Activated CD4-positive, alpha-beta T cell treated with anti-CD3 and anti-CD28 coated beads for 1 hour (primary cell): ENCODE measurements at places on chromosomes 16 and 17.

DNA sequence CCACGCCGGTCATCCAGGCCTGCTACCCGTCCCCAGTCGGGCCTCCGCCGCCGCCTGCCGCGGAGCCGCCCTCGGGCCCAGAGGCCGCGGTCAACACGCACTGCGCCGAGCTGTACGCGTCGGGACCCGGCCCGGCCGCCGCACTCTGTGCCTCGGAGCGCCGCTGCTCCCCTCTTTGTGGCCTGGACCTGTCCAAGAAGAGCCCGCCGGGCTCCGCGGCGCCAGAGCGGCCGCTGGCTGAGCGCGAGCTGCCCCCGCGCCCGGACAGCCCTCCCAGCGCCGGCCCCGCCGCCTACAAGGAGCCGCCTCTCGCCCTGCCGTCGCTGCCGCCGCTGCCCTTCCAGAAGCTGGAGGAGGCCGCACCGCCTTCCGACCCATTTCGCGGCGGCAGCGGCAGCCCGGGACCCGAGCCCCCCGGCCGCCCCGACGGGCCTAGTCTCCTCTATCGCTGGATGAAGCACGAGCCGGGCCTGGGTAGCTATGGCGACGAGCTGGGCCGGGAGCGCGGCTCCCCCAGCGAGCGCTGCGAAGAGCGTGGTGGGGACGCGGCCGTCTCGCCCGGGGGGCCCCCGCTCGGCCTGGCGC, 2.4 kb downstream of the HIC1 start:
- no peak for DNase-seq

GRCh38 chr16:73792199-73793020, 504.2 kb upstream of the PSMD7 start:
- DNase-seq = no peak

GRCh38 chr17:50220811-50221210, 19.4 kb upstream of the COL1A1 start:
- no peak for DNase-seq

DNA sequence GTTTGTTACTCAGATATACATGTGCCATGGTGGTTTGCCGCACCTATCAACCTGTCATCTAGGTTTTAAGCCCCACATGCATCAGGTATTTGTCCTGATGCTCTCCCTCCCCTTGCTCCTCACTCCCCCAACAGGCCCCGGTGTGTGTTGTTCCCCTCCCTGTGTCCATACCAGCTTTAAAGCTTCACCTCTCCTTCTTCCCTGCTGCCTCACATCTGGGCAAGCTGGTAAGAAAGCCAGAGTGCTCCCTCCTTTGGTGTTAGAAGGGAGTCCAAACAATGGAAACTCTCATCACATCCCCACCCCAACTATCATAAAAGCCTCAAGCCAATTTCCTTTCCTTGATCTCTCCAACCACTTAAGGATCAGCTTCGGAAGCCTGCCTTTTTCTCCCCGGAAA, 1115.6 kb upstream of the GOT2 start:
- DNase-seq = no peak

DNA sequence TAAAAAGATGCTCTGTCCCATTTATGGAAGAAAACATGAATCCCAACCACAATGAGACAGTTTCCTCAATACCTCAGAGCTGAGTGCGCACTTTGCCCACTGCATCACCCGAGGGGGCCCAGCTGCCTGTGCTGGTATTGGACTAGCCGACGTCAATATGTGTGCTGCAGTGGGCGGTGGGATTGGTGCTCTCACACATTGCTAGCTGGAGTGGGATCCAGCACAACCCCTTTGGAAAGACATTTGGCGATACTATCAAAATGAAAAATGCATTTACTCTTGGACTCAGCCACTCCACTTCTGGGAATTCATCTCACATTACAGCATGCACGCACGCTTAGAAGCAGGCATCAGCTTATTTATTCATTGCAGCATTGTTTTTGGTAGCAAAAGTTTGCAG, 289.2 kb upstream of the FOXF1 start:
- no peak for DNase-seq

DNA sequence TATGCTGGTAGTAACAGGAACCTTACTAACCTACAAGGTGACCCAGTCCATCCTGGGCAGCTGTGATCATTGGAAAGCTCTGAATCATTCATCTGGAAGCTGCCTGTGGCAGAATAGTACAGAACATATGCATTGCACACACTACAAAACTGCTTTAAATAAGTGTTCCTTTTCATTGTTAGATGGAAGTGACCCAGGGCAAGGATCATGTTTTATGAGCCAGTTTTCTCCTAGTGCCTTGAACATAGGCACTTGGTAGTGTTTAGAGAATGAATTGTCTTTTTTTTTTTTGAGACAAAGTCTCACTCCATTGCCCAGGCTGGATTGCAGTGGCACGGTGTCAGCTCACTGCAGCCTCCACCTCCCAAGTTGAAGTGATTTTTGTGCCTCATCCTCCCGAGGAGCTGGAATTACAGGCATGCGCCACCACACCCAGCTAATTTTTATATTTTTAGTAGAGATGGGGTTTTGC, 55.4 kb downstream of the TENT4B start:
- DNase-seq = no peak

GRCh38 chr17:79504181-79504605, 106.7 kb downstream of the RBFOX3 start:
- no peak for DNase-seq

DNA sequence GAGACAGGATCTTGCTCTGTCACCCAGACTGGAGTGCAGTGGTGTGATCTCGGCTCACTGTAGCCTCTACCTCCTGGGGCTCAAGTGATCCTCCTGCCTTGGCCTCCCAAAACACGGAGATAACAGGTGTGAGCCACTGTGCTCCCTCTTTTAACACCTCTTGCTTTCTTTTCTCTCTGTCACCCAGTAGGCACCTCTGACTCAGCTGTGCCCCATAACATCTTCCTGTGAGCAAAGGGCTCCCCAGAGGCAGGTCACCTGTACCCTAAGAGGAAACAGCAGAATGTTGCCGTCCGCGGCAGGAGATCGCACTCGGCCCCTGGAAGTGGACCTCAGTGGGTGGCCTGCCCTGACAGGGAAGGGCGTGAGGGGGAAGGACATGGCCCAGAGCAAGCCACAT, 918 bp upstream of the NLRC3 start:
- peak; percentile 34 for DNase-seq

- DNase-seq = no peak
These were observed 582.9 kb upstream of the RBFOX1 start for GRCh38 chr16:6749698-6750097.

GRCh38 chr17:73182616-73183310, 10.1 kb upstream of the COG1 start:
- DNase-seq = no peak

DNA sequence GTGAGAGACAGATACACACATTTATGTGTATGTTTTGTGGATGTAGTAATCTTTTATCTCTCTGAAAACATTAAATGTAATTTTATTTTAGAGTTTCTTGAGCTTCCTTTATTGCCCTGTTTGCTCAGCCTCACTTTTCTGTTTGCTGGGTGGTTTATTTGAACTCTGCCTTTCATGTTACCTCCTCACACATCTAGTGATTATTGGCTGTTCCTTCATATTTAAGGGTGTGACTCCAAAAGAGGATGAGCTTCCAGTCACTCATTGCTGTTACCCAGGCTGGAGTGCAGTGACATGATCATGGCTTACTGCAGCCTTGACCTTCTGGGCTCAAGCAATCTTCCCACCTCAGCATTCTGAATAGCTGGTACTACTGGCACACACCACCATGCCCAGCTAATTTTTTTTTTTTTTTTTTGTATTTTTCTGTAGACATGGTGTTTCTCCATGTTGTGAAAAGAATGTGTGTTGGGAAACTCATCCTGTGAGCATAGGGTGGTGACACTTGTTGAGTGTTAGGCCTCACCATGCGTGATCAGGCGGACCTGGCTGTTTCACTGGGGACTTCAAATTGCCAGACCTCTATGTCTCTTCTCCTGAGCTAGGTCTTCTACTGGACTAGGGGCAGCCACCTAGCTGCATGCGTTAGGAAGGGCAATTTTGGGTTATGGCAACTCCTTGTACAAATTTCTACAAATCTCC, 37.8 kb downstream of the GOSR1 start:
- DNase-seq = no peak

DNA sequence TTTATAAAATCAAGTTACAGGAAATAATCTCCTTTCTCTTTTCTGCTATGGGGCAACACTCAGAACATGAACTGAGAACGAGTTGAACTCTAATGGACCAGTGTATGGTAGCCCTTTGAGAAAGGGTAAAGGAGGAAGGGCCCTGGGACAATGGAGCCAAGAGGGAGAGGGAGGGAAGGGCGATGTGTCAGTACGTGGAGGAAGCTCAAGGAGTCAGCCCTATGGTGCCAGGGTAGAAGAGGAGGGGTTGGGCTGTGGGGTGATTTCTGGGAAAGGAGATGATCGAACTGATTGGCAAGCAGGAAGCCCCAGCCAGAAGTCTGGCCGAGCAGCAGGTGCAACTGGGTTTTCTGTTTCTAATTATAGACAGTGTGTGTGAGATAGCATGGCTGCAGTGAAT, 4.3 kb upstream of the WIPI1 start:
- DNase-seq = no peak

GRCh38 chr17:6691546-6691945, 21.6 kb downstream of the SLC13A5 start:
- DNase-seq = no peak

DNA sequence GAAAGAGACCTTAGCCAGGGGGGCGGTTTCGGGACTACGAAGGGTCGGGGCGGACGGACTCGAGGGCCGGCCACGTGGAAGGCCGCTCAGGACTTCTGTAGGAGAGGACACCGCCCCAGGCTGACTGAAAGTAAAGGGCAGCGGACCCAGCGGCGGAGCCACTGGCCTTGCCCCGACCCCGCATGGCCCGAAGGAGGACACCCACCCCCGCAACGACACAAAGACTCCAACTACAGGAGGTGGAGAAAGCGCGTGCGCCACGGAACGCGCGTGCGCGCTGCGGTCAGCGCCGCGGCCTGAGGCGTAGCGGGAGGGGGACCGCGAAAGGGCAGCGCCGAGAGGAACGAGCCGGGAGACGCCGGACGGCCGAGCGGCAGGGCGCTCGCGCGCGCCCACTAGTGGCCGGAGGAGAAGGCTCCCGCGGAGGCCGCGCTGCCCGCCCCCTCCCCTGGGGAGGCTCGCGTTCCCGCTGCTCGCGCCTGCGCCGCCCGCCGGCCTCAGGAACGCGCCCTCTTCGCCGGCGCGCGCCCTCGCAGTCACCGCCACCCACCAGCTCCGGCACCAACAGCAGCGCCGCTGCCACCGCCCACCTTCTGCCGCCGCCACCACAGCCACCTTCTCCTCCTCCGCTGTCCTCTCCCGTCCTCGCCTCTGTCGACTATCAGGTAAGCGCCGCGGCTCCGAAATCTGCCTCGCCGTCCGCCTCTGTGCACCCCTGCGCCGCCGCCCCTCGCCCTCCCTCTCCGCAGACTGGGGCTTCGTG, at the start of gene MAPT:
MAPT (plus strand) TSS at position 533 of the 763 bp plus-strand sequence. CDS start 67,784 bp downstream, outside the sequence.
- peak; percentile 70 for DNase-seq

DNA sequence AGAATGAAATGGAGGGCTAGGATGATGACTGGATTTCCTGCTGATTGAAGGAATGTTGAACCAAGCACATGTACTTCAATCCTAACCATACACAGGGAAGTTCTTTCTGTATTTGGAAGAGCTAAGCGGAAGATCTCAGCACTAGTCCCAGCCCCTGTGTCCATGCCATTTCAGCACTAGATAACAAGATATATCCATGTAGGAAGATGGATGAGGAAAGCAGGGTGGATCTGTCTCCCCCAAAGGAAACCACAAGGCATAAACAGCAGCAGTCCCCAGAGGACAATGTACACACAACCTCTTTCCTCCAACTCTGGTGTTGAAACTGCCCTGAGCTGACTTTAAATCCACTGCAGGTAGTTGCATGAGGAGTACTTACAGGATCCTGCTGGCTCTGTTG, 75.1 kb downstream of the GRIN2A start:
- no peak for DNase-seq

DNA sequence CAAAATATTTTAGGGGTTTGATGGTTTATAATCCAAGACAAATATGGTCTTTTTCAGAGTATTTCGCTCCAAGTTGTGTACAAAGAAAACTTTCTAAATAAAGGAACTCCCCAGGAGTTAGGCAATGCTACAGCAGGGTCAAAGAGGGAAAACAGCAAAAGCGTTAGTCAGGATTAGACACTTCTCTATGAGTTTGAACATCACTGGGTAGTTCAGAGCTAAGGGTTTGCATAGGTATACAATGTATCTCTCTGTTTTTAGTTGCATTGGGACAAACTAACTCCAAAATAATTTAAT, 34.8 kb downstream of the FAM20A start:
- no peak for DNase-seq

- DNase-seq = no peak
These were observed 172.3 kb downstream of the KATNIP start for GRCh38 chr16:27722207-27722606.

GRCh38 chr17:66304304-66305174, 2.1 kb downstream of the PRKCA start:
- no peak for DNase-seq

- DNase-seq = no peak
These were observed 499 bp upstream of the HLF start for GRCh38 chr17:55264278-55264644.

DNA sequence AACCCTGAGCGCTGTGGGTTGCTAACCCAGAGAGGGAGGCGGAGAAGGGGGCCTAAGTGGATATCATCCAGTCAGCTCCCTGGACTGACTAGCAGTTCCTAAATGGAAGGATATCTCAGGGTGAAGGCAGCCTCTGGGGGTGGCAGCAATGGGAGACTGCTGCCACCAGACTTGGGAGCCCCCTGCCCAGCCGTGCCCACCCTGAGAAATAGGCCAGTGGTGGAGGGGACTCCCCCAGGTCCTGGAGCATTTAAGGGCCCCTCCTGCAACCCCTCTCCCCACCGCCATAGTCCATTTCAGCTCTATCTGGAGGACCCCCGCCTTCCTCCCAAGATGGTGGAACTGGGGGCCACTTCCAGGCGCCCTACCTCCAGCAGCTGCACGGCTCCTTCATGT, 8.4 kb downstream of the TSPOAP1 start:
- no peak for DNase-seq

DNA sequence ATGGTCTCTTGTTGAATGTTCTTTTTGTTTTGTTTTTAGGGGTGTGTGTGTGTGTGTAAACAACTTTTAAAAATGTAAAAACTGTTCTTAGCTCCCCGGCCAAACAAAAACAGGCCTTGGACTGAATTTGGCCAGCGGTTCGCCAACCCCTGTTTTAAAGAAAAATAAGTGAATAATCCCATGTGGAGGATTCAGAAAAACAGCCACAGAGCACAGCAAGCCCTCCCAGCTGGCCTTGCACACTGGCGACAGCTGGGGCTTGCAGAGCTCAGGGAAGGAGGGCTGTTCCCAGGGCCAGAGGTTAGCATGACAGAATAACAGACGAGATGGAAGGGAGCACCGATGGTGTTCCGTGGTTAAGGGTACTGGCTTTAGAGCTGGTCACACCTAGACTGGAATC, 39.0 kb downstream of the EMP2 start:
- DNase-seq = no peak
